ENCODE measurements at places on chromosomes 12 and 14. TPM values are rescaled to one million over a fixed set of nuclear protein-coding genes. Genes with fewer than 3 reads are reported as not detected.

Gene SUPT16H
- 65.4 TPM for total RNA-seq

Gene PTPRQ
- not detected for total RNA-seq

Gene TSPAN9
- 9.6 TPM for total RNA-seq

Gene KRT8
- total RNA-seq = 2,962 TPM

GRCh38 chr12:124440841-124441381, 126.5 kb downstream of the NCOR2 start:
- H3K27me3 ChIP-seq = no peaks in the 10 kb centered on the region
- peak; percentile 79 for DNase-seq
- H3K36me3 ChIP-seq = no peaks in the 10 kb centered on the region
- H3K4me1 ChIP-seq = peaks cover 33% of the 10 kb centered on the region
- peak overlapping the region; percentile 52 for H3K4me3 ChIP-seq
- H3K27ac ChIP-seq = peak overlapping the region; percentile 97

DNA sequence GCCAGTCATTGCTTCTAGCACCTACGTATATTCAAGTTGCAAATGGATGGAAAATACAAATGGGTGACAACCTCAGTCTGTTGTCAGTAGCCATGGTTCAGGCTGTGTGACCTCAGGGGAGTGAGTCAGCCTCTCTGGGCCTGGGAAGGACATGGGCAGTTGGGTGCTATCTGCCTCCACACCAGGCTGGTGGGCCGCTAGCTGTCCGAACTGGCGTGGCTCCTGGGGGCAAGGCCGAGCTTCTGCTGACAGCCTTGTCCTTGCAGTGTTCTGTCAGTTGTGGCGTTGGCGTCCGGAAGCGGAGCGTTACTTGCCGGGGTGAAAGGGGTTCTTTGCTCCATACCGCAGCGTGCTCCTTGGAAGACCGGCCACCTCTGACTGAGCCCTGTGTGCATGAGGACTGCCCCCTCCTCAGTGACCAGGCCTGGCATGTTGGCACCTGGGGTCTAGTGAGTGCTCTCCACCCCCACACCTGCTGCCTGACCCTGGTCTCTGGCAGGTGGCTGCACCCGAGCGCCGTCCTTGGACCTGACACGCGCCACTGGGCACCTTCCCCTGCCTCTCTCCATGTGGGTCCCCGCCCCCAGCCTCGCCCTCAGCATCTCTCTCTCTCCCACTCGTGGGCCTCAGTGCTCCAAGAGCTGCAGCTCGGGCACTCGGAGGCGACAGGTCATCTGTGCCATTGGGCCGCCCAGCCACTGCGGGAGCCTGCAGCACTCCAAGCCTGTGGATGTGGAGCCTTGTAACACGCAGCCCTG, 17.1 kb downstream of the PAPLN start:
- no peaks in the 10 kb centered on the region for H3K36me3 ChIP-seq
- no peaks in the 10 kb centered on the region for H3K4me1 ChIP-seq
- no peak overlapping the region for H3K27ac ChIP-seq
- no peak for DNase-seq
- H3K4me3 ChIP-seq = no peak overlapping the region

DNA sequence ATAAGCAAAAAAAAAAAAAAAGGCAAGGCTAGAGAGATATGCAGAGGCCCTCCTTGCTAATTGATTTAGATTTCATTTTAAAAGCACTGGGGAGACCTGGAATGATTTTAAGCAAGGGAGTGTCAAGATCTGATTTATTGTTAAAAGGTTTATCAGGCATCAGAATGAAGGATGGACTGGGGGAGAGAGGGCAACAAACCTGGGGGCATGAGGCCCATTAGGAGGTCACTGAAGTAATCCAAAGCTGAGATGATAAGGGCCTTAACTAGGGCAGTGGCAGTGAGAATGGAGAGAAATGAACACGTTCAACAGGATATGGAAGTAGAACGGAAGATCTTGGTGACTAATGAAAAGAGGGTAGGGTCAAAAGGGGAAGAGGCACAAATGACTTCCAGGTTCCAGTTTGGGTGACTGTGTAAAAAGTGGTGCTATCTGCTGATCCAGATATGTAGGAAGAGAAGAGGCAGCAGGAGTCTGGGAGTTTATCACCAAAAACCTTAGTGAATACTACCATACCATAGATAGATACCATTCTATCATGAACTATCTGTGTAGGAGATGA, 24.0 kb downstream of the KITLG start:
- H3K27me3 ChIP-seq = no peaks in the 10 kb centered on the region
- no peak overlapping the region for H3K27ac ChIP-seq
- DNase-seq = no peak
- H3K4me1 ChIP-seq = peaks cover 23% of the 10 kb centered on the region
- no peaks in the 10 kb centered on the region for H3K36me3 ChIP-seq
- H3K4me3 ChIP-seq = no peak overlapping the region

GRCh38 chr14:70118064-70118463, 70.7 kb downstream of the SLC8A3 start:
- no peak for DNase-seq
- peaks cover 50% of the 10 kb centered on the region for H3K27me3 ChIP-seq
- no peaks in the 10 kb centered on the region for H3K4me1 ChIP-seq
- H3K4me3 ChIP-seq = no peak overlapping the region
- no peak overlapping the region for H3K27ac ChIP-seq

DNA sequence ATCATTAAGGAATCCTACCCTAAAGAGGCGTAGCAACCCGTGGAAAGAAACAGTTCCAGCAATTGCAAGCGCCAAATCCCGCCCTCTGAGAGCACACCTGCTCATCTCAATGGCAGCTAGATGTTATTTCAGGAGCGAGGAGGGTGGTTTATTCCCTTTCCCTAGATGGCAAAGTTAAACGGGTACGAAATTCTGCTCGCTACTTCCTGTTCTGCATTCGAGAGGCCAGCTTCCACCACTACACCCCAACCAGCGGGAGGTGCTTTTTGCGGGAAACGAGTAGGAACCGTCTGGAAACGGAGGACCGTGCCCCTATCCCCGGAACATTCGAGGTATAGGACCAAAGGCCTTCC, 536 bp downstream of the VPS29 start:
- peaks cover 23% of the 10 kb centered on the region for H3K36me3 ChIP-seq
- no peaks in the 10 kb centered on the region for H3K27me3 ChIP-seq
- peak overlapping the region; percentile 79 for H3K4me3 ChIP-seq
- peak overlapping the region; percentile 85 for H3K27ac ChIP-seq
- peaks cover 22% of the 10 kb centered on the region for H3K4me1 ChIP-seq

- no peak for DNase-seq
- no peaks in the 10 kb centered on the region for H3K4me1 ChIP-seq
- H3K27me3 ChIP-seq = no peaks in the 10 kb centered on the region
- H3K36me3 ChIP-seq = peaks cover 10% of the 10 kb centered on the region
- no peak overlapping the region for H3K4me3 ChIP-seq
These were observed 80.6 kb downstream of the NIN start for GRCh38 chr14:50750323-50750722.

DNA sequence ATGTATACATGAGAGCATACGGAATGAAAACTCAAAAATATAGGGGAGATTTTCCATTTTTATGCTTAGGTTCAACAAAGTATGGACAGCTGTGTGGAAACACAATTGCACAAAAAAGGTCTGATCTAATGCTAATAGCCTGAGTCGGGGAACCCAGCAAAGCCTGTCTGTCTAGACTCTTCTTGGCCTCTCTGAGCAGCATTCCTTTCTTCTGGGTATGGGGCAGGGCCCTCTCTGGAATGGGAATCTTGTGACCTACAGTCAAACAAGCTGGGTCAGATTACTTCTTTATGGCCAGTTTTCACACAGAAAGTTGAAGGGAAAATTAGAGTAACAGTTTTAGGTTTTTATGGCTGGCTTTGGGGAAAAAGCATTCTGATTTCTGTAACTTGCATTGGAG, 534.0 kb upstream of the LMO3 start:
- no peaks in the 10 kb centered on the region for H3K36me3 ChIP-seq
- peak; percentile 72 for DNase-seq
- no peaks in the 10 kb centered on the region for H3K4me1 ChIP-seq
- H3K27ac ChIP-seq = no peak overlapping the region

GRCh38 chr12:26271889-26272492, 76.6 kb downstream of the SSPN start:
- no peak overlapping the region for H3K27ac ChIP-seq
- no peak overlapping the region for H3K4me3 ChIP-seq
- H3K4me1 ChIP-seq = peaks cover 69% of the 10 kb centered on the region
- H3K36me3 ChIP-seq = no peaks in the 10 kb centered on the region

- DNase-seq = no peak
- peak overlapping the region; percentile 95 for H3K4me3 ChIP-seq
- H3K27me3 ChIP-seq = no peaks in the 10 kb centered on the region
- H3K27ac ChIP-seq = peak overlapping the region; percentile 97
- H3K4me1 ChIP-seq = peaks cover 30% of the 10 kb centered on the region
These were observed 1.1 kb downstream of the SHMT2 start for GRCh38 chr12:57230381-57231155.

GRCh38 chr14:84456946-84457345, 1073.0 kb upstream of the FLRT2 start:
- no peak for DNase-seq
- no peaks in the 10 kb centered on the region for H3K4me1 ChIP-seq
- H3K27ac ChIP-seq = no peak overlapping the region
- H3K4me3 ChIP-seq = no peak overlapping the region
- H3K27me3 ChIP-seq = no peaks in the 10 kb centered on the region

DNA sequence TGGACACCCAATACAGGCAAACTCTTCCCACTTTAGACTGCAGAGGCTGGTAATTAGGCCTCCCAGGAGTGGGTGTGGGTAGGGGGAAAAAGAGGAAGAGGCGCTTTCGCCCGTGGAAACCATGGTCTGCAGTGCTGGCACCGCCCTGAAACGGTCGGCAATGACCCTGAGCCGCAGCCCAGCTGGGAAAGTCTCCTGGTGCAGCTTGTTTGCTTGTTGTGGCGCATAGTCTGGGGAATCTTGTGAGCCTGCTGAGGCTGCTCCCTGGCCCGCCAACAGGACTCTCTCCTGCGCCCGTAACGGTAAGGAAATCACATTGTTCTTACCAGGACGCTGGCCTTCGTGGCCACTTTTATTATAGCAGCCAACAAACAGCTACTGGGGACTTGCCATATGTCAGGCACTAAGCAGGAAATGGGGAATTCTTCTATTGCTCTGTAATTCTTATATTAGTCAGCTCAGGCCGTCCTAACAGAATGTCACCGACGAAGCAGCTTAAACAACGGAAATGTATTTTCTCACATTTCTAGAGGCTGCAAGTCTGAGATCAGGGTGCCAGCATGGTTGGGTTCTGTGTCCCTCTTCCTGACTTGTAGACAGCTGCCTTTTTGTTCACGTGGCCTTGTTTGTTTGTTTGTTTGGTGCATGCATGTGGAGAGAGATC, 52.5 kb upstream of the RIN3 start:
- no peaks in the 10 kb centered on the region for H3K36me3 ChIP-seq
- H3K27me3 ChIP-seq = no peaks in the 10 kb centered on the region
- H3K4me1 ChIP-seq = no peaks in the 10 kb centered on the region
- no peak overlapping the region for H3K4me3 ChIP-seq

GRCh38 chr14:24283796-24284460, 12.5 kb upstream of the RABGGTA start:
- no peak overlapping the region for H3K27ac ChIP-seq
- no peak for DNase-seq
